ENCODE measurements at places on chromosomes 2 and 18. TPM values are rescaled to one million over a fixed set of nuclear protein-coding genes. Genes with fewer than 3 reads are reported as not detected.
A peak's percentile ranks its signal among the peaks of the same experiment; 100 is the strongest.

Gene CKAP2L
- total RNA-seq = 61.9 TPM

- DNase-seq = no peak
Measured at GRCh38 chr2:73091696-73092095, 20.2 kb upstream of the SFXN5 start.

Gene FAM136A
- 50.1 TPM for total RNA-seq

DNA sequence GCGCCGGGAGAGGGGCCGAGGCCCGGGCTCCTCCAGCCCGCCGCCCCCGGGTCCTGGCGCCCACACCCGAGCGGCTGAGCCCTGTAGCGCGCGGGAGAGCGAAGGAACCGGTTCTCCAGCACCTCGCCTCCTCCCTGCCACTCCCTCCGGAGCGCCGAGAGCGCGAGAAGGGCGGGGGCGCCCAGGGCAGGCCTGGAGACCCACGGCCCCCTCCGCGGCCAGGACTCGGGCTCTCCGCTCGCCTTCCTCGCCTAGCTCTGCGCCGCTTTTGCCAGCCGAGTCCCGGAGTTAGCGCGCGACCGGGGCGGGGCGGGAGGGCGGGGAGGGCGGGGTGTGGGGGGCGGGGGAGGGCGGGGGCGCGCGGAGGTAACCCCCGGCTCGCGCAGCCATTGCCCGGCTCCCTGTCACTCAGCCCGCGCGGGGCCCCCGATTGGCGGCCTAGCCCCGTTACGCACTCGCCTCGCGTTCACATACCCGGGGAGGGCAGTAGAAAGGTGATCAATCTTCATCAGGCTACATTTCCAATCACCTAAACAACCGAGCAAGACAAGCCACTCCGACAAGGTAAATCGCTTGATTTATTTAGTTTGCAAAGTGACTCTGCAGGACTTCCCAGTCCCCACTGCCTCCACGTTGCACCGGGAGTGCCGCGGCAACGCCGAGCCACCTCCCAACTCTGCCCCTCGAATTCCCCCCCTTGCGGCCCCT, at the start of gene OTX1:
OTX1 (plus strand) TSS at position 497 of the 708 bp plus-strand sequence. CDS start 2,161 bp downstream, outside the sequence.
- peak; percentile 82 for DNase-seq

DNA sequence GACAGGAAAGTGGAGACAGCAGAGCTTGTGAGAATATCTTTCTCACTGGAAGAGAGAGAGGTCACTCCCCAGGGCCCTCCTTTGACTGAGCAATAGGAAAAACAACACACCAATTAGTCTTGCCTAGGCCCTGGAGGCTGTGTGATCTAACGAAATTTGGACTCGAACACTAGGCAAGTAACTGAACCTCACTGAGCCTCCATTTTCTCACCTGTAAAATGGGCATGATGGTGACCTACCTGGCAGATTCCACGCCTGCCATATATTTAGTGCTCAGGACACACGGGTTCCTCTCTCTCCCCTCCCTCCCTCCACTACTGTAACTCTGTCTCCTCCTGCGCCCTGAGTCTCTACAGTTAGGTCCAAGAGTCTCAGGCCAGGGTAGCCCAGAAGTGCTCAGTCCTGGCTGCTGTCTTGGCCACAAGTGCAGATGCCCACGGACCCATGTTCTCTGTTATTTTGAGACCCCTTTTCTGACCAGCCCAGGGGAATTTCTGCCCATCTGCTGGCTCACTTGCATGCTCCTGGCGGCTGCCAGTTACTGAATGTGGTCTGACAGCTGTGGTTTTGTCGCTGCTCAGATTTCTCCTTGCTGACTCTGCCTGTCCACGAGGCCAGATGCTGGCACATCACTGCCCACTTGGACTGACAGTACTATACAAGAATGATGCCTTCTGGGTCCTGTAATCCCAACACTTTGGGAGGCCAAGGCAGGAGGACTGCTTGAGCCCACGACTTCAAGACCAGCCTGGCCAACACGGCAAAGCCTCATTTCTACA, 9.6 kb upstream of the GIGYF2 start:
- peak; percentile 63 for DNase-seq
